ENCODE measurements at places on chromosomes 5 and 9. TPM values are rescaled to one million over a fixed set of nuclear protein-coding genes. Genes with fewer than 3 reads are reported as not detected.

Gene SH3RF2
- 3.7 TPM for total RNA-seq

Gene SCGB3A2
- total RNA-seq, result not detected

Gene CBY3
- not detected for total RNA-seq

Gene SHC3
- 0.52 TPM for total RNA-seq

Gene CNTLN
- total RNA-seq, result 9.4 TPM

Gene DNAJC18
- 16.2 TPM for total RNA-seq

Gene TSLP
- total RNA-seq, result under 0.01 TPM

Gene GPR21
- 3.1 TPM for total RNA-seq

Gene ANKRD33B
- total RNA-seq, result 2.6 TPM

Gene ITGA2
- 15.7 TPM for total RNA-seq

Gene GIN1
- 11.5 TPM for total RNA-seq

Gene RAPGEF1
- 19.8 TPM for total RNA-seq

Gene TXNDC8
- total RNA-seq, result not detected

Gene WWC1
- 0.52 TPM for total RNA-seq

Gene GARIN3
- not detected for total RNA-seq

Gene BAAT
- 0.52 TPM for total RNA-seq

Gene WHRN
- total RNA-seq, result 0.52 TPM

Gene SLF1
- 10.4 TPM for total RNA-seq

Gene SH3PXD2B
- 12.0 TPM for total RNA-seq

Gene CDKN2A
- total RNA-seq, result not detected

Gene ARL10
- 9.4 TPM for total RNA-seq

Gene PCDHGA5
- 2.1 TPM for total RNA-seq

Gene PCDHB7
- 2.1 TPM for total RNA-seq

Gene SLC25A2
- 0.52 TPM for total RNA-seq

Gene ATP10B
- total RNA-seq, result under 0.01 TPM

Gene AJM1
- total RNA-seq, result 0.52 TPM

Gene TMEFF1
- not detected for total RNA-seq

Gene LCN15
- total RNA-seq, result not detected

Gene PRR7
- 0.52 TPM for total RNA-seq

Gene DBH
- total RNA-seq, result not detected

All from skeletal muscle tissue (tissue), 5 donors.